ENCODE measurements at places on chromosomes 11 and 22.

DNA sequence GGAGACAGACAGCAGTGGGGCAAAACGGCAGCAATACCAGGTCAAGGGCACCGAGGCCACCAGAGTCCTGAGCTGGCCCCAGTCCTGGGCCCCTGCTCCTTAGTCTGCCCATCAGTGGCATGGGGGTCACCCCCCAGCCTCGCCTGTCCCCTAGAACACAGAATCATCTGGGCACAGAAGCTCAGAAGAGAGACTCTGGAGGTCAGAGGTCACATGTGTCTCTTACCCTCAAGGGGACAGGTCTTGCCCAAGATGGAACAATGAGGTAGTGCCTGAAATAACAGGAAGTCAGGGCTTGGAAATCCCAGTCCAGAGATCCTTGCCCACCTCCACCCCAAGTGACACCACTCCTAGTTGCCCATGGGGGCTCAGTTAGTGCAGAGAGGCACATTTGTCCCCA, 20.6 kb downstream of the PDE2A start:
- DNase-seq = no peak

DNA sequence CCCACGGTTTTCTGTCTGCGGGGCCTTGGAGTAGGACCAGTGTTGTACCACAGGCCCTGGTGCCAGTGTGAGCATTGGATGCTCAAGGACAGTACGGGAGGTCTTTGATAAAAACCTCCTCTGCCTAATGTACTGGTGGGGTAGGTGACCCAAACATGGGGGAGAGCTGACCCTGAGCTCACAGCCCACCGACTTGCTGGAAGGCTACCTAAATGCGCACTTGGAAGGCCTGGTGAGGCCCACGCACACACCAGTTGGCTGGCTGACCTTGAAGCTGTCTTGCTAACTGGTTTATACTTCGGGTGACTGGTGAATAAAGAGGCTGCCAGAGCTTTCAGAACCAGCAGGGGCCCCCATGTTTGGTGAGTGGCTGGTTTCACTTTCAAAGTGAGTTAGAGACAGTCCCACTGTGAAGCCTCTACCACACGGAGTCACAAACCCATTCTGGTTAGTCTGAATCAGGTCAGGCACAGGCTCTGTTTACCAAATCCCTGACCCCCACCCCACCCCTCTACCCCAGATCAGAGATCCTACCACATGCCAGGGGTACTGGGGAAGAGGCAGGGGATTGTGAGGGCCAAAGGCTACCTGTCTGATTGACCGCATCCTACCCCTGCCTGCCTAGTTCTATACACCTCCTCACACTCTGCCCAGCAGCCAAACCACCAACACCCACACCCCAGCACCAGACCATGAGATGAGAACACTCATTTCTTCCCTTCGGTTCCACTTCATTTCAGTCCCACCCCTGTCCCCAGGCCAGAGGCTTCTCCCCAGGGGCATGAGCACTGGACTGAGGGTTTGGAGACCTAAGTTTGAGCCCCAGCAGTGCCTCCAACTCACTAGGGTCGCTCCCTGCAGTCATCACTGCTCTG, 12.7 kb upstream of the IL2RB start:
- no peak for DNase-seq

DNA sequence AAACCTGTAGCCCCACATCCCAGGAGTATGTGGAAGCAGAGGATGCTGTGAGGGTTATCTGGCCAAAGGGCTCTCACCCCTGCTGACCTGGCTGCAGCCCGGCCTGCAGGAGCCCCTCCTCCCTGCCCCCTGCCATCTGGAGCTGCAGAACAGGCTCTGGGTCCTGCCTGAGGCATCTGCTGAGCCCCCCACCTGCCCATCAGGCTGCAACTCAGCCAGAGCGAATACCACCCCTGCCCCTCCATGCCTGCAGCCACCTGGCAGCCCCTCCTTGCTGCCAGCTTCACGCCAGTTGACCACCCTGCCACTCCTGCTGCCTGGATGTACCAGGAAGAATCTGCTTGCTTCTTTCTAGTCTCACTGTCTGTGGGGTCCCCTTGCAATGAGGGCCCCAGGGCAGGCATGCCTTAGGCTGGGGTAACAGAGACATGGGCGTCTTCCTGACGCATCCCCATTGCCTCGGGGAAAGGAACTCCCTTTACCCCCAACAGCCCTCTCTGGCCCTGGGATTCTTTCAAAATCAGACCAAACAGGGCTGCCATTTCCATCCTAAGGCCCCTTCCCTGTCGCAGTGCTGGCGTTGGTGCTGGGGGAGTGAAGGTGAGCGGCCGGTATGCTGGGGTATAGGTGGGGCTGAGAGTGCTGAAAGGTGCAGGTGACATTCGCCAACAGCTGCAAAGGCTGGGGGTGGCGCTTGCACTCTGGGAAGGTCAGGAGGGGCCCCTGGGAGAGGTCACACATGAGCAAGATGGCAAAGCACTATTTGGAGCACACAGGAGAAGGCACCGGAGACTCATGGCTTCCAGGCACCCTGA, 1334.6 kb downstream of the TBC1D22A start:
- DNase-seq = no peak

- DNase-seq = no peak
Observed at GRCh38 chr11:8706673-8707432, 24.3 kb downstream of the RPL27A start.

DNA sequence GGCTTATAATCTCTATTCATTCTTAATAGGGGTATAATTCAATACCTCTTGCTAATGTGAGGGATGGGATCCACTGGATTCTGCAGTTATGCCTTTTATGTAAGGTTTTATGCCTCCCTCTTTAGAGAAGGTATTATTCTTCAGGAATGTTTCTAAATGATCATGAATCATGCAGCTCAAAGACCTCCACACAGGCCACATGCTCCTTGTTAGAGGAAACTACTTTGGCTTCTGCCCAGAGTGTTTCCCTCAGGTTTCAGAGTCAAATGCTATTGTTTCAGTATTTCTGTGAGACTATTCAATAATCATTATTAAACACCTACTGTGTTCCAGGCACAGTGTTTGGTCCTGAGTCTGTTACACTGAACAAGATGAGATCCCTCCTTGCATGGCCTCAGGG, 115.9 kb downstream of the RAB38 start:
- peak; percentile 2 for DNase-seq

GRCh38 chr11:104422324-104422944, 258.5 kb upstream of the PDGFD start:
- DNase-seq = no peak

- DNase-seq = peak; percentile 42
Observed at GRCh38 chr11:95711162-95711944, 78.2 kb downstream of the FAM76B start.

DNA sequence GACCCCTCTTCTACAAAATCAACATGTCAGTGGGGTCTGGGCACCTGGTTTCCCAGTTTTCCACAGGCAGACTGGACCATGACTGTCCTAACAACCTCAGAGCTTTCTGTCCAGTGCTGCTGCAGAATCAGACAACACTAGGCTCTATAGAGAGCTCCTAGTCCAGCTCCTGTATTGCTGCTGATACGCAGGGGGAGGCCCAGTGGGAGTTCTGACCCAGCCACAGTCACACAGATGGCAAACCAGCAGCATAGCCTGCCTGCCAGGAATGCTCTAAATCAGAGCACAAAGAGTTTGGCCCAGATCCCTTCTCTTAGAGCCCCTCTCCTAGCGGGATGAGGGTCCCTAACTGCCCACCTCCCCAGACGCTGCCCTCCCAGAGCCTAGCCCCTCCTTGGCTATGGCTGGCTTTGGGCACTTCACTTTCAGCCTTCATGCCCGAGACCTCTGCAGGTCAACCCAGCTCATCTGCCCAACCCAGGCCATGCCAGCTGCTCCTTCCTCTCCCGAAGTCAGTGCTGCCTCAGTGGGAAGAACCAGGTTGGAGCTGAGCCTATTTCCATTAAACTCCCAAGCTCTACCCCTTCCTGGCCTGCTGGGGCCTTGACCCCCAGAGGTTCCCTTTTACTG, 15.8 kb upstream of the SLCO2B1 start:
- no peak for DNase-seq

GRCh38 chr11:9396310-9396709, 11.9 kb downstream of the IPO7 start:
- DNase-seq = no peak

DNA sequence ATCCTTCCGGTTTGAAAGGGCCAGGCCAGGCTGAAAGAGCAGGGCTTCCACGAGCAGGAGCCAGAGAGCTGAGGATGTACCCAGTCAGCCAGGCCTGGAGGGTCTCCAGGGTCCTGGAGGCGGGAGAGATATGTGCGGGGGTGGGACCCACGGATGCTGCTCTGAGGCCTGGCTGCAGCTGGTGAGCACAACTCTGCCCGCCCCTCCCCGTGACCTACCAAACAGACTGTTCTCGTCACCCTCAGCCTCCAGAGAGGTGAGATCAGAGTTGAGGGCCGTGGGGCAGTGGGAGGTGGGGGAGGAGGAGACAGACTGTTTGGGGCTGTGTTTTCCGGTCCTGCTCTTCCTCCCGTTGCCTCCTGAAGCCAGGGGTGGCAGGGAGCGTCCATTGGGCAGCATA, 42.2 kb downstream of the TRIOBP start:
- peak; percentile 72 for DNase-seq

Data from cardiac fibroblast (primary cell).